AG08396 (cell line): ENCODE measurements at places on chromosomes 16 and 17.
A peak's percentile ranks its signal among the peaks of the same experiment; 100 is the strongest.

DNA sequence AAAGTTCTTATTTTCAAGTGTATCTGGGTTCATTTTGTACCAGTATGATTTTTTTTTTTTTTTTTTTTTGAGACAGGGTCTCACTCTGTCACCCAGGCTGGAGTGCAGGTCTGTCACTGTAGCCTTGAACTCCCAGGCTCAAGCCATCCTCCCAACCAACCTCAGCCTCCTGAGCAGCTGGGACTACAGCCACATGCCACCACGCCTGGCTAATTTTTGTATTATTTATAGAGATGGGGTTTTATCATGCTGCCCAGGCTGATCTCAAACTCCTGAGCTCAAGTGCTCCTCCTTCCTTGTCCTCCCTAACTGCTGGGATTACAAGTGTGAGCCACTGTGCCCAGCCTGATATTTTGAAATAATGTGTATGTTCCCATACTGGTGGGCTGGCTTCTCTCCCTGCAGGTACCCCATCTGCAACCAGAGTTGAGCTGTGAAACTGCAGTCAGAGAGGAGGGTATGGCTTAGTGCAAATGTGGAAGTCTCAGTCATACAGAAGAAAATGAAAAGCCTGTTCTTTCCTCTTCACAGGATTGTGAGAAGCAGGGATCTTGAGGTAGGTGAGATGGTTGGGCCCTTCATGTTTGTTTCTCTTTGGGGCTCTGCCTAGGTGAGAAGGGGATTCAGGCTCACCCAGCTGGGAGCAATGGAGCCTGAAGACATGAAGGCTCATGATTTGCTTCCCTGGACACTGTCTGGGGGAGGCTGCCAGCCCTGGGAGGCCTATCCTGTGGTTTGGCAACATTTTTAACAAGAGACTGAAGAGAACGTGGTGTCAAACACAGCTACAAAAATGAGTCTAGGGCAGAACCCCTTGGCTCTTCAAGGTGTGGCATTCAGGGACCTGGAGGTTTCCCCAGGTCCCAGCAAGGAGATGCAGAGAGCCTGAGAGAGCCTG is 41.3 kb upstream of the SIAH1 start:
- DNase-seq = no peak

DNA sequence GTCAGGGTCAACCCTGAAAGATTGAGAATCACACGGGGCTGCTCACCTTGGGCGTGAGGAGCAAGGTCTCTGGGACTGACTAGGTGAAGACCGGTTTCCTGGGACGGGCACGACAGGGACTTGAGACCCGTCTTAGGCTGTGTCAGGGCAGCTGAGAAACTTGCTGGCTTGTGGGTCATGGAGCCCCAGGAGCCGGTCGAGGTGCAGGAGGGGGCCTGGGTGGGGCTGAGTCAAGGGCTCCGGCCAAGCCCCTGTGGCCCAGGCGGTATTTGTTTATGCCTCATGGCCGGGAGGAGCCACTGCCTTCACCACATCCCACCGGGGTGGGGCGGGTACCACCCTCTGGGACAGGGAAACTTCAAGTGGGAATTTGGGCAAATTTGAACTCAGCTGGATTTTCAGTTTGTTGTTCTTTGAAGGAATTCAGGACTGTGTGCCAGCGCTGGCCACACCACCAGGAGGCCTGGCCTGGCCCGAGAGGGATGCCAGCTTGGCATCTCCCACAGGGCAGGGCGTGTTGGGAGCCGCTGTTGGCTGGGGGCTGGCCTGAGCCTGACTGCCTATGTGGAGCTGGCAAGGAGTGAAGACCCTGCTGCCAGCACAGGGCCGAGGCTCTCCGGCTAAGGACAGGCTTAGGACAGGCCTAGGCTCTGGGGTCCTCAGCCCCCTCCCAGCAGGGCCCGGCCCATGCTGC is 116.1 kb downstream of the METRNL start:
- peak; percentile 81 for DNase-seq

GRCh38 chr16:59605706-59606105 is 871.6 kb upstream of the GOT2 start:
- no peak for DNase-seq

GRCh38 chr17:27620721-27621120 is 10.3 kb upstream of the LGALS9 start:
- DNase-seq = no peak

GRCh38 chr17:67239597-67239996 is 5.4 kb downstream of the HELZ start:
- no peak for DNase-seq

DNA sequence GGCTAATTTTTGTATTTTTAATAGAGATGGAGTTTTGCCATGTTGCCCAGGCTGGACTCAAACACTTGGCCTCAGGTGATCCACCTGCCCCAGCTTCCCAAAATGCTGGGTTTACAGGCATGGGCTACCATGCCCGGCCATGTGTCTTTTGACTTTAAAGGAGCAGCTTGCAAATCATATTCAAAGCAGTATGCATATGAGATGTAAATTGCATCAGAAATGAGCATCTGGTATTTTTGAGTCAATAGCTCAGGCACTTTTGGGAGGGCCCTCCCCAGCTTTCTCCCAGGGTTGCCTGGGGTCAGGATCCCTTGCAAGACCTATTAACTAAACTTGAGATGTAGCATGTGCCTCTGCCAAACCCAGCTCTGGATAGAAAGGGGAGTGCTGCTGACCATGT is 21.5 kb downstream of the EPOP start:
- DNase-seq = no peak

- no peak for DNase-seq
Observed at GRCh38 chr17:10046786-10047785, 142.0 kb upstream of the RCVRN start.

DNA sequence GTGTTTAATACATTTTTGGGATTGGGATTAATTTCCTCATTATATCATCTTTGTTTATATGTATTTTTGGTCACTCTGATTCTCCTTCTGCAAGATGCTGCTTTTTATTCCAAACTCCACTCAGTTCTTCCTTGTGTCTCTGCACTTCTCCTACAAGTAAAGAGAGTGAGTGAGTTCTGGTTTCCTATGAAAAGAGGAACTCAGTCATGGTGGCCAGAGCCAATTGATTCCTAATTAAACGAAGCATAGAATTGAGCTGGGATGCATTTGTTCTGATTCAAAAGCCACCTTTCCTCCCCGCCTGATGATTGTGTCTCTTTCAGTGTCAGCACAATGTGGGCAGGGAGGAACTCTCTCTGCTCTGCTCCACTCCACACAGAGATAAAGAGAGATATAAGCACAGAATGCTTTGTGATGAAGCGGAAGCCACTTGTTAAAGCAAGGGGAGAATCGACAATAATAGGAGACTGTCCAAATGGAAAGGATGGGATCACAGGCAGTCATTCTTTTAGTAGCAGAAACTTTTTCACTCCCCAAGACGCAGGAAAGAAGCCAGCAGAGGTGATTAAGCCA is 121.3 kb upstream of the GOT2 start:
- no peak for DNase-seq
